Fibroblast of skin of left quadriceps (primary cell): ENCODE measurements at places on chromosomes 6 and 20.

DNA sequence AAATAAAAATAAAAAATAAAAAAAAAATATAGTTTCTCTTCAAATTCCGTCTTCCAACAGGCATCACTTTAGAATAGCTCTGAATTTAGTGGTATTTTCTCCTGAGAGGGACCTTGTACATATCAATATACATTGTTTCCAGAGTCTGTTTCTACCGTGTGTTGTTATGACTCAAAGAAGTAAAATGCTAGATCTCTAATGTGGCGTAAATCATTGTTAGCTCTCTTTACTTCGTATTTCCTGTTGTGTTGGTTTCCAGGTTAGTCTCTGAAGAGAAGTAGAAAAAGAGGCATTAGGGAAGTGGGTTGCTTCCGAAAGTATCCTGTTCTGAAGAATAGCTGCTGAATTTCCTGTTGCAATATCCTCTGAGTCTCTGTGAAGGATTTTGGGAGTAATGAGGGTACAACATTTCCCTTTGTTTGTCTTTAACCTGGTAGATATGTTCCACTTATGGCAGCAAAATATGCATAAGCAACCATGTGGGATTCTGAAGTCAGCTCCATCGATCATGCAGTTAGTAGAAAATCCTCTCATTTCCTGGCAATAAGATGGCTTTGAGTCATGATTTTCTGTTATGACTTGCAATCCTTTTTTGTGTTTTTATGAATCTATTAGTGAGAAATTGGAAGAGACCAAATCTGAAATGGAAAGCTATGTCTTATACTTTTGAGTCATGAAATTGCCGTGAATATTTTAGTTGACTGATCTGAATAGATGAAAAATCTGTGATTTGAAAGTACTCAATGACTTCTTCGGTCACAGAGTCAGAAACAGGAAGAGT lies 42.0 kb upstream of the MCHR2 start:
- DNase-seq, result no peak

GRCh38 chr6:161316531-161316930 lies 42.7 kb upstream of the AGPAT4 start:
- no peak for DNase-seq

- no peak for DNase-seq
Measured at GRCh38 chr20:37928996-37929682, 26.2 kb downstream of the VSTM2L start.

- no peak for DNase-seq
Measured at GRCh38 chr6:139857143-139857542, 482.7 kb upstream of the CITED2 start.

DNA sequence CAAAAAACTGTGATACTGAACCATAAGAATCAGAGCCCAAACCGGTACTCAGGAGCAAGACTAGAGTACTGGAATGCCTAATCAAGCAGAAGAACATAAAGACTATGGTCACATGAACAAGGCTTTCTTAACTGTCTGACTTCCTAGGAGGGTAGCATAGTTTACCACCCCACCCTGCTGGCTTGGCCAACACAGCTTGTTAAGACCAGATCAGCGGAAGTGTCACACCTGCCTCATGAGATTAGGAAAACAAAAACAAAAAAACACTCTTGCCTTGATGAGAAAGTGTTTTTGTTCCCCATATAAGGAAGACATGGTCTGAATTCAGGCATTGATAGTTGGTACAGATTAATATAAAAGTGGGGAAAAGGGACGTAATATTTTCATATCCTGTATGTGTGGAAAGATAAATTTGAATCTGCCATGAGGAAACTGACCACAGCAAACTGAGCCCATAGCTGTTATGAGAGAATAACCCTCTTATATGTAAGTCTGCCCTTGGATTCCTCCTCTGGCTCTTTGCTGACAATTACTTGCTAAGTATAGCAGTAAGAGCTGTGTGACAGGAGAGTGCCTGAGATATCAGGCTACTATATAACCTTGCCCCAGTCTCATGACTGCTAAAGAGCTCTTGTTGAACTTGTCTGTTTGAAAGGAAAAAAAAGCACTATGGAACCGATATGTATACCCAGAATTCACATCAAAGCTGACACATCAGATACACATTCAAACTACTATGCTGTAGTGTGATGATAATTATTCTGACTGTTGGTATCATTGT lies 197.1 kb downstream of the EPHA7 start:
- no peak for DNase-seq

DNA sequence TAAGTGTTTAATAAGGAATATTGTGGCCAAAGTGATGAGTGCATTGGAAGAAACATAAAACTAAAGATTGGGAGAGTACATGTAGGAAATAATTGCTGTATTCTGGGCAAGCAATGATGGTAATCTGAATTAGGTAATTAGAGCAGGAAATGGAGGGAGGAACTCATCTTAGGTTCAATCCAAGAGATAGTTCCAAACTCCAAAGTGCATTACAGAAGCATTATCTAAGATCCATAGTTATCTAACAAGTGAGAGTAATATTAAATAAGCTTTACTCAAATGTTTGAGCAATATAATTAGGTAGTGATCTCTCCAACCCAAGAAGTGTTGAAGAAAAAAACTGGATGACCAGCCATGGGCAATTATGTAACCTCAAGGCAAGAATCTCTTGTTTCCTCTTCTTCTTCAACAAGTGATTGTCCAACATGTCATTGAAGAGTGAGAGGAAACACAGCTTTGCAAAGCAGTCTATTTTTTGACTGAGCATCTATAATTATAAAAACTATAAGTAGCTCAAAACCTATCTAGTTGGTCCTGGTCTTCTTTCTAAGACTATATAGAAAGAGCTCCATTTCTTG lies 181.2 kb upstream of the TNFAIP3 start:
- DNase-seq, result no peak

- DNase-seq, result peak; percentile 13
Measured at GRCh38 chr20:57514273-57514751, 10.6 kb downstream of the CTCFL start.

DNA sequence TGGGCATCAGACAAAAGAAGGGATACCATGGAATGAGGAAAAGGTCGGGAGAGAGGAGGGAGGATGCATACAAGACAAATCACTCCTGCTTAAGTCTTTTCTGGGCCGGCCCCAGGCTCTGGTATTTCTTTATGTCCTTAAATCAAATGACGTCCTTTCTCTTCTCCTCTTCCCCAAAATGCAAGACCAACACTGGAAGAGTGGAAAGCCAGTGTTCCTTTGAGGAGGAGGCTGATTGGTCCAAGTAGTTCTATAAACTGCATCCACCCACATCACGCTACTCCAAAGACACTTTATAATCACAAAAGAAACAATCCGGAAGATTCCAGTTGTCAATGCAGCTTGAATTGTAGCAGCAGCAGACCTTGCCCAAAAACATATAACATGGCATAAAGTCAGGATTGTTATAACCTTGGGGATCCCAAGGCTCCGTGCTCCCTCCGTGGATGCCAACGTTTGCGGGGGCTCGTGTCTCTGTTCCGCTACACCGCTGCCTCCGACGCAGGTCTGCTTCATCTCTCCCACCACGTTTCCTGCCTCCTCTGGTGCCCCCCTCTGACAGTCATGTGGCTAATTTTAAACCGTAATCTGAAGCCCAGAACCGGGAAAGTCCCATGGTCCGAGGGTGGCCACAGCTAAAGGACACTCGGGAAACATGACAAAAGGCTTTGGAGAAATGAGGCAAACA lies 47.1 kb downstream of the MCUR1 start:
- DNase-seq, result no peak

DNA sequence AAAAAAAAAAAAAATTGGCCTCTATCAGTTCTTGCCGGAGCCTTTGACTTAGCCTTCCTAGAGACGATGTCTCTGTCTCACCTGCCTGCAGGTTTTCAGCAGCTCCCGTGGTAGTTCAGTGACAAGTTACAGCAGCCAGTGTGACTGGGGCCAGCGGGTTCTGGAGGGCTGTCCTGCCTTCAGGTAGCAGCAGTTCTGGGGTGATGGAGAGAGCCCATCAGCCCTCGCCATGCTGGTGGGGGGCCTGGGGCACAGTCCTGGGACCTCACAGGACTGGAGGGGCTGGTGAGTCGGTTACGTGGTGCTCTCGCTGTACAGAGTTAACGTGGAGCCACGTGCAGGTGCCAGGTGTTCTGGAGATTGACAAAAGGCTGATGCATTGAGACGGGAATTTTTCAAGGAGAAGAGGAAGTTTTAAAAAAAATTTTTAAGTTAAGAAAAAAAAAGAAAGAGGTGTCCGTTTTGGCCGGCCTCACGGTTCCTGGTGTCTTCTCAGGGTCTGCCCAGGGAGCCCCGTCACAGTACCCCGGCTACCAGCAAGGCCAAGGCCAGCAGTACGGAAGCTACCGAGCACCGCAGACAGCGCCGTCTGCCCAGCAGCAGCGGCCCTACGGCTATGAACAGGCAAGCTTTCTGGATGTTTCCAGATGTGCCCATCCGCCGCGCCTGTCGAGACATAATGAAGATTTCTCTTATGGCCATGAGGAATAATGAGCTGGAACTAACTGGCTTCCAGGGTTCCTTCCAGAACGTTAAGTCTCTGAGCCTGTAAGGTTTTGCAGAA lies 8.6 kb upstream of the MTG2 start:
- no peak for DNase-seq

GRCh38 chr6:67886036-67886707 lies 748.9 kb upstream of the ADGRB3 start:
- no peak for DNase-seq

DNA sequence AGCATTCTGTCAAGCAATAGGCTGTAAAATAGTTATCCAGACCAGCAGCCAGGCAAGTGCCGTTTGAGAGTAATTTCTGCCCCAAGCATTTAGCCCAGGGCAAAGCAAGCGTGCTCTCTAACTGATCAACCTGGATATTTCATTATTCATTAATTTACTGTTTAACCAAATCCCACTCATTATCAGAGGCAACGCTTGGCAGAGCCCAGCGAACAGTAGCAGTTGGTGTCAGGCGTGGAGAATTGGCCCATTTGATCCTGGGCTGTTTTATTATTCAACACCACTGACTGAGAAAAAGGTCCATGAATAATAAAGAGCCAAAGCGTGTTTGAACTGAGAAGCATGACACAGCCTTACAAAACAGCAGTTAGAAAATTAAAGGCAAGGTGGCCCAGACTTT lies 35.3 kb downstream of the TFAP2B start:
- DNase-seq, result no peak

DNA sequence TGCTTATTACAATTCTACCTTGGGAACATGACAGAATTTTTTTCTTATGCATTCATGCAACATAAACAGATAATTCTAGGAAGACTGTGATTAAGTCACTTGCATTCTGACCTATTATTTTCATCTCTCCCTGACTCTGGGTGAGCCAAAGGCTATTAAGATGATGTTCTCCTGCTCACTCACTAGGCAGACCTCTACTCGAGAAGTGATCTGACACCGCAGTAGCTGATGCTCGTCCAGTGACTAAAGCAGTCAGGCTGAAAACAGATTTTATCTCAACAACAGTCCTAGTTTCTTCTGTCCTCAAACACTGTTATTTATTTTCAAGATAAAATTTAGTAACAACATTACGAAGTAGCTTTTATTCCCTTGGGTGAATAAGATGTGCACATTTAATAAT lies 17.3 kb downstream of the NAA20 start:
- no peak for DNase-seq

- DNase-seq, result peak; percentile 89
Measured at GRCh38 chr6:159716247-159717096, 10.8 kb upstream of the WTAP start.

- peak; percentile 34 for DNase-seq
Measured at GRCh38 chr6:153956808-153957207, 82.2 kb upstream of the OPRM1 start.

DNA sequence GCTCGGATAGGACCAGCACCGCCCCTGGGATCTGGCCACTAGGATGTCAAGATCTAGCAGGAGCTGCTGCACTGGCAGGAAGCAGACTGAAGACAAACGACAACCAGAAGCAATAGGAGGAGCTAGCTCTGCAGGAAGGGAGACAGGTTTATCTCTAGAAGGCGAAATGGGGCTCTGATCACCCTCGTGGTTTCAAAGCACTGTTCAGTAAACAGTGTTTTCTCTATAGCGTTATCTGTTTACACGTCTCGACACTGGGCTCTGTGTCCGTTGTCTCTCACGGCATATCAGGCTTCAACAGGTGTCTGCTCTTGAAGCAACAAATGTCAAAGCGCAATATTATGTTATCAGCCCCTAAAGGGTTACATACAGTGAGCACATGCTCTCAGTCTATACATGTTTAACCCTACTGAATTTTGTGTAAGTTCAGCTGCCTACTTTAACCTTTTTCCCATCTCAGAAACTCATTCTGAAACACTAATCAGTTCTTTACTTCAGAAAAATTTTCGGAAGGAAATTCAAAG lies 23.8 kb downstream of the TMEM14B start:
- DNase-seq, result no peak

GRCh38 chr6:25165177-25165576 lies 114.0 kb upstream of the CARMIL1 start:
- no peak for DNase-seq

GRCh38 chr6:78835817-78836216 lies 31.5 kb upstream of the IRAK1BP1 start:
- no peak for DNase-seq

DNA sequence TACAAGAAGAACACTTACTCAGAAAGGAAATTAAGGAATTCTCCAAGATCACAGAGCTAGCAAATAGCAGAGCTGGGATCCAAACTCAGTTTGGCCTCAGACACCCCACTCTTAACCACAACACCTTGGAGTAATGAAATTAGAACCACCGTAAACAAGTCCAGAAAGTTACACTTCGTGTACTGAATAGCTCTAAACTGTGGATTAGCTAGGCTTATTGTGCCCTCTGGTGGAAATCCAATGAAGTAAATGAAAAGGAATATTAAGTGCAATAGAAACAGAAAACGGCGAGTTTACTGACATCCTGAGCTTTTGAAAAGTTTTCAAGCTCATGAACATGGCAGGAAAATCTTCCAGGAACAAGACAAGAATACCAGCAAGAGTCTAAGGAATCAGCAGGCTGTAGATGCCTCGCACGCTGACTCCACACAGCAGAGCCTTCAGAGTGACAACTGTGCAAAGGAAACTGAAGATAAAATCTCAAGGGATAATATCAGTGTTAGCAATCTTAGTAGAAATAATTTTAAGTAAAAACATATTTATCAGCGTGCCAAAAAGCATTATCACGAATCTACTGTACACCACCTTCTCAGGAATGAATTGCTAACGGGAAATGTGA lies 34.6 kb downstream of the FBXO5 start:
- DNase-seq, result peak; percentile 21

DNA sequence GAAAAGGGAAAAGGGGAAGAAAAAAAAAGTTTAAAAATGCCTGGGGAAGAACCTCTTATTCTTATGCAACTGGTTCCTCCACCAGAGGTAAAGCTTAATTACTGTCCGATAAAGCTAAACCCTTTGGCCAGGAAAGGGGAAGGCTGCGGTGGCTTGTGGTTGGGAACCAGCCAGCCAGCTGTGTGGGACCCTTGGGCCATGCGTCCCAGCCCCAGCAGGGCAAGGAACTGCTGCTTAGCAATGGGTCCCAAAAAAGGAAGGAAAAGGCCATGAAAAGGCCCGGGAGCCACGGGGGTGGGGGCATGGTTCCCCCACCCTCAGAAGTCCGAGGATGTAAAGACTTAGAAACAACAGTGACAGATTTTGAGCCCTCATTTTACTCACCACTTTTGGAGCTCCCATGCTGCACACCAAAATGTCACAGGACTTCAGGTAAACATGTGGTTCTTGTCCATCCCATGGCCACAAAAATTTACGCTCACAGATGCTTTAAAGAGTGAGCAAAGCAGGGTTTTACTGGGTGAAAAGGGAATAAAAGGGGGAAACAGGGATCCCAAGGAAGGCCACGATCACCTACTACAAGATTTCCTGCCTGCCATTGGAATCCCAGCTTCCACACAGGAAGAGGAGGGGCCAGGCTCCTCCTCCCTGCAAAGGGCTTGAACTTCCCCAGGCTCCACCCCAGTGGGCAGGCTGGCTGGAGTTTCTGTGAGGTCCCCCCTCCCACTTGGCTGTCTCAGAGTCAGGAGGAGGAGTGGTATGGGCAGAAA lies 1234.7 kb upstream of the GJE1 start:
- no peak for DNase-seq
